ENCODE measurements at places on chromosomes 11 and 22.

- no peak for DNase-seq
Measured at GRCh38 chr11:44574610-44575287, 9.3 kb downstream of the CD82 start.

DNA sequence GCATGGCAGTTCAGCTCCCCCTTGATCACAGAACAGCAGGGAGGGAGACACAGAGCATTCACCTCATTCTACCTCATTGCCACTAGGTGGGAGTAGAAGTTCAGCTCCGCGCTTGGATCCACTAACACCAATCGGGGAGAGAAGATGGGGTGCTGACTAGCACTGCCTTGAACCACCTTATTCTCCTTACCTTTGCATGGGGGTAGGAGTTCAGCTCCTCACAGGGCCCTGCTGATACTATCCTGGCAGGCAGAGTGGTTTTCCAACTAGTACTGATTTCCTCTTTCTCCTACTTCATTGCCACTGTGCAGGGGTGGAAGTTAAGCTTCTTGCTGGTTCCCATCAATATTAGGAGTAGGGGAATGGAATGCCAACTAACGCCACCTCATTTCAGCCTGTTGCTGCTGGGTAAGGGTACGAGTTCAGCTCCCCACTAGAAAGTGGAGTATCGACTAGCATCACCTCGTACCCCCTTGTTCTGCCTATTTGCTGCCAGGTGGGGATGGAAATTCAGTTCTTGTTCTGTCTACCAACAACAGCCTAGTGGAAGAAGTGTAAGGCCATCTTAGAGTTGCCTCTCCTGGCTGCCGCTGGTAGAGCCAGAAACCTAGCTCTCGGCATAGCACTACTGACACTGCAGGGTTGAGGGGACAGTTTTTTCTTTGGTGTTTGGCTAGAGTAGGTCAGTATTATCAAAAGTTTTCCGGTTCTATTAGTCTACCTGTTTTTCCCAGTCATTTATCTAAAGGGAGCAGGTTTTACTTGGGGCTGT is 550.9 kb upstream of the CCDC90B start:
- DNase-seq, result no peak

- DNase-seq, result no peak
Measured at GRCh38 chr11:57801183-57801485, 39.5 kb downstream of the CTNND1 start.

DNA sequence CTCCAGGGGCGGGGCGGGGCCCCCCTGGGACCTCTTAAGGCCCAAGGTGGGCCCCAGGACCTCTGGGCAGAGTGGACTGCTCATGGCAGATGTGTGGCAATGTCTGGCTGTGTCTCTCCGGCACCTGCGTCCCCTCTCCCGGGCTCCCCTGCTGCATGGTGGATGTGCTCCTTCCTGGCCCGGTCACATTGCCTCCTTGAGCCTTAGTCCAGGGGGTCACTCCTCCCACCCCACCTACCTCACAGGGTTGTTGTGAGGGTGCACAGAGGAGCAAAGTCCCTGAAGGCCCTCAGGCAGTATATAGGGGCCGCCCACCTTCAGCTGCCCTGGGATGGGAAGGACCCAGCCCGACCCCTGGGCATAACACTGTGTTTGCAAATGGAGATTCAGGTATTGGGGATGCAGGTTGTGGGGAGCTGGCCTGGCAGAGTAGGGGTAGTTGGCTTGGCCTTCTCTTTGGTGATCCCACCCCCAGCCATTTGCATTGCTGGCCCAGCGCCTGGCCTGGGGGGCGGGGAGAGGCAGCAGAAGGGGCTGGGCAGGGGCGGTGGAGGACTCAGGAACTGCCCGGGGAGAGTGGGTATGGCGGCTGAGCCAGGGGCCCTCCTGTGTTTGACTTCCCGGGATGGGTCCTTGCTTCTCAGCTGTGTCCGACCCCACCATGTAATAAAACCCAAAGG is 11.3 kb downstream of the KCTD17 start:
- no peak for DNase-seq

DNA sequence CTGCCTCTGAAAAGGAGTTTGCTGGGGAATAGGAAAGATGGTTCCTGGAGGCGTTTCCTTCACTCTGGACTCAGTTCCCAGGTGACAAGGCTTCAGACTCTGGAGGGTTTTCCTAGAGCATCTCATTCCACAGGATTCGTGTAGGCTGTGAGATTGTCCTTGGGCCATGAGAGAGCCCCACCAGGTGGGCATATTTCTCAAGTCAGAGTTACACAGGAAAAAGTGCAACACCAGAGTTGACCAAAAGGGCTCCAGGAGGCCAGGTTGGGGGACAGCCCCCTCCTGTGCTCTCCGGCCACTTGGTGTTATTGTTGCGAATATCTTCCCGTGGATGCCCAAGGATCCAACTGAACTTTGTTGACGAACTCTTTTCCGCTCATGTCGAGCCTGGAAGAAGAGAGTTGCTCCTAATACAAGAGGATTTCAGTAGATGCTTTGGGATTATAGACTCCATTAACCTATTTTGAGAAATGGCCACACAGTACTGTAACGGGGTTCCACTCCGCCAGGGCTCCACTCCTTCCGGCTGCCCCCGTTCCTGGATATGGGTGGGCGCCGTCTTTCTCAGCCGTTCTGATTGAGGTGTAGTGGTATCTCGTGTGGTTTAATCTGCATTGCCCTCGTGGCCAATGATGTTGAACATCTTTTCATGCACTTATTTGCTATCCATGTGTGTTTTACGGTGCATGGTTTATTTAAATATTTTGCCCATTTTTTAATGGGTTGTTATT is 580.3 kb downstream of the BRD1 start:
- DNase-seq, result no peak

GRCh38 chr11:93020248-93021046 is 51.0 kb downstream of the MTNR1B start:
- no peak for DNase-seq

- DNase-seq, result no peak
Measured at GRCh38 chr11:121456151-121456550, 3.4 kb upstream of the SORL1-AS1 start.

- DNase-seq, result no peak
Measured at GRCh38 chr11:73576185-73576614, 21.7 kb downstream of the FAM168A start.

- DNase-seq, result no peak
Measured at GRCh38 chr11:65931773-65932557, 12.7 kb downstream of the DRAP1 start.

DNA sequence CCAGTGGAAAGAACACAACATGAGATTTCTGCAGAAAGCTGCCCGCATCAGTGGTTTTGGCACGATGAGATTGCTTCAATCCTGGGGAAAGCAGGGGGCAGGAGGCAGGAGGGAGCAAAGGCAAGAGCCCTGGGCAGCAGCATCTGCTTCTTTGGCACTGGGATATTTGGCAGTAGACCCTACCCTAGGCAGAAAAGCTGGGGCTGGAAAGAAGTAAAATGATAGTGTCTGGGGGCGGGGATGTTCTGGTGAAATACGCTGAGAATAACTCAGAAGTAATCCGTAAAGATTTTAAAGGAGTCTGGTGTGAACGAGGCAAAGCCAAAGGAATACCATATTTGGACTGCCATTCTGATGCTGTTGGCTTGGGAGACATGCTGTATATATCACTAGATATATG is 62.0 kb downstream of the FAM76B start:
- DNase-seq, result no peak

- no peak for DNase-seq
Measured at GRCh38 chr22:37619991-37620390, 11.4 kb downstream of the GGA1 start.

- DNase-seq, result no peak
Measured at GRCh38 chr22:30444632-30445437, 19.3 kb downstream of the MTFP1 start.

GRCh38 chr11:81444297-81444696 is 1289.4 kb downstream of the FAM181B start:
- DNase-seq, result no peak

DNA sequence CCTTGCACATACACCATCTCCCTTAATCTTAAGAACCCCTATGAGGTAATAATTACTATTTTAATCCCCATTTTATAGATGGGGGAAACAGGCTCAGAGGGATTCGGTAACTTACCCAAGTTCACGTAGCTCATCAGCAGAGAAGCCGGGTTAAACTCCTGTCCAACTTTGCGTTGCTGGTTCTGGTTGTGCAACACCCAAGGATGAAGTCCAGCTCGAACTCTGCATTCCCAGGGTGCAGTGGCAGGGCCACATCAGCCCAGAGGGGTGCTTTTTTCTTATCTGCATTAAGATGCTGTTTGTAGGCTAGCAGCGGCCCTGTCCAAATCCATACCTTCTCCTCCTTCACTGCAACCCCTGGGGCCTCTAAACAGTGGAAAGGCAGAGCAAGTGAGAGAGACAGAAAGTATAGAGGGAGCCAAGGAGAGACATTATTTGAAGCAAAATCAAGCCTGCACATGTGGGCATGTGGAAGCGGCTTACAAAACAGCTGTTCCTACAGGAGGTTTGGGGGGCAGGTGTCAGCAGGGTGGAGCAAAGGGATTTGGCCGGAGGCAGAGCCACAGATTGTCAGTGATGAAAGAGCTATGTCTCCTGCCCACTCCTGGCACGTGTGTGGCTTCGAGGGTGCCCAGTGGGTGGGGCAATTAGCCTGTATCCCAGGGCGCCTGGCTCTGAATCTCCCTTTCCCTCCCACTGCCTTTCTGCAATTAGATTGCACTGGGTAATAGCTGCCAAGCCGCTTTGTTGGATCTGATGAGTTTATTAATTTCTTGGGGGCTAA is 129.5 kb upstream of the TBCEL start:
- DNase-seq, result no peak

DNA sequence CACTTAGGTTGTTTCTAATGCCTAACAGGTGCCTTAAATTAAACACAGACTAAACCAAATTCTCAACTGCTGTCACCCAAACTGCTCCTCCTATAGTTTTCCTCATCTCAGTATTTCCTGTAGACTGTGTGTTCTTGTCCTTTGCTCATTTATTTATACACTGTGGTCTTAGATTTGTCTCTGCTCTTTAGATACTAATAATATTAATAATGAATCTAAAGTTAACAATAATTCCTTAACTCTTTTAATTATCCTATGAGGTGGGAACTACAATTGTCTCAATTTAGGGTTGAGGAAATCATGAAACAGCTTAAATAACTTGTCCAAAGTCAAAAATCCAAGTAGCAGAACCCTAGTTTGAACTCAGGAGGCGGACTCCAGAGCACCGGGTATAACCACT is 43.9 kb upstream of the YPEL1 start:
- DNase-seq, result no peak

DNA sequence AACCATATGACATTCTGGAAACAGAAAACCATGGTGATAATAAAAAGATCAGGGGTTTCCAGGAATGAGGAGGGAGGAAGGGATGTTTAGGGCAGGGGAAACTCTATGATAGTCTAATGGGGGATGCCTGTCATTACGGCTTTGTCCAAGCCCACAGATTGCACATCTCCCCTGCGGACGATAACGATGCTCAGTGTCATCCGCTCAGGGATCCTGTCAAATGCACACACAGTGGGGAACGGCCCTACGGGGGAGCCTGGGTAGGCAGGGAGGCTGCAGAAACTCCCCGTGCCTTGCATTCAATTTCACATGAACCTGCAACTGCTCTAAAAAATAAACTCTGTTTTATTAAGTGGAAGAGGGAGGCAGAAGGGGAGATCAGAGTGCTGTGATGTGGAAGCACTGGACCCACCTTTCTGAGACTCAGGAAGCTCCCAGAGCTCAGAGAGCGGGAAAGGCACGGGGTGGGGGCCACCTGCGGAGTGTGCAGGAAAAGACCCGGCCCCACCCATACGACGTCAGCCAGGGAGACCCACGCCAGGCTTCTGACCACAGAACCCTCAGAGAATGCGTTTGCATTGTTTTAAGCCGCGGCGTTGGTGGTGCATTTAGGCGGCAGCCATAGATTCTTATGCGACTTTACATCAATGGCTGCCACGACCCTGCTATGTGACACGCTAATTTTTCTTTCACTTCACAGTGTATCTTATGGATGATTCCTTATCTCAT is 543.5 kb downstream of the BRD1 start:
- no peak for DNase-seq

- DNase-seq, result no peak
Measured at GRCh38 chr22:20641198-20641892, 132.6 kb upstream of the SERPIND1 start.

- no peak for DNase-seq
Measured at GRCh38 chr11:18566406-18566805, 22.1 kb downstream of the UEVLD start.

DNA sequence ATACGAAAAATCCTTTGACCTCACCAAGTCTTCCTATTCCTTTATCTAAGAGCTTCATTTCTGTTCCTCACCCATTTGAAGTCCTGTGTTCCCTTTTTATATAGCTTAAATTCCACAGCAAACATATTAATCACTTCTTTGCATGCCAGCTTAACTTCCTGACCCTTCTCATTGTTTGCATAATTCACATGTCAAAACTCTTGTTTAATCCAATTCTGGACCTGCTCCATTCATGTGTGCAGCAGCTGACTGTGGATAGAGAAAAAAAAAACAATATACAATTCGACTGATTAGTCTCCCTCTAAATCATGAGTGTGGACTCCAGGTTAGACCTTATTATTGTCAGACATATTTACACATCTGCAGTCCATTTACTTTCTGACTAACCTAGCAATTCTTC is 991.2 kb upstream of the TENM4 start:
- no peak for DNase-seq

GRCh38 chr22:47748957-47749356 is 986.5 kb downstream of the TBC1D22A start:
- no peak for DNase-seq

DNA sequence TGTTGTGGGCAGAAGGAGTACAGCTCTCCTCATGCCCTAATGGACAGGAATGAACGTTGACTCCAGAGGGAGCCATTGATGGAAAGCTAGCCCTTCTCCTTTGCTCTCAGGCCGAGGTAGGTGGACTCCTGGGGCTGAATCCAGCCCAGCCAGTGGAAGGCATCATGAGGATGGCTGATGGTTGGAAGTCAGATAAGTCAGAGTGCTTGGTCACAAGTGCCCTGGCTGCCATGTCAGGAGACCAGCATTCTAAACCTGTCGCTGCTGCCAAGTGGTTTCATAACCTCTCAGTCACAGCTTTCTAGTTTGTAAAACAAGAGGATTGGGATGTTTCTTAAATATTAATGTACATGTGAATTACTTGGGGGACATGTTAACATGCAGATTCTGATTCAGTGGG is 32.3 kb downstream of the PIWIL4 start:
- no peak for DNase-seq

- DNase-seq, result no peak
Measured at GRCh38 chr11:82899957-82900276, 313 bp downstream of the PRCP start.

GRCh38 chr11:100832829-100833228 is 145.7 kb downstream of the ARHGAP42 start:
- DNase-seq, result no peak

GRCh38 chr11:1570896-1571759 is 943 bp downstream of the DUSP8 start:
- DNase-seq, result no peak

GRCh38 chr11:120768949-120769348 is 255.0 kb upstream of the TBCEL start:
- DNase-seq, result no peak

- no peak for DNase-seq
Measured at GRCh38 chr11:123062892-123063825, 1.2 kb upstream of the HSPA8 start.

DNA sequence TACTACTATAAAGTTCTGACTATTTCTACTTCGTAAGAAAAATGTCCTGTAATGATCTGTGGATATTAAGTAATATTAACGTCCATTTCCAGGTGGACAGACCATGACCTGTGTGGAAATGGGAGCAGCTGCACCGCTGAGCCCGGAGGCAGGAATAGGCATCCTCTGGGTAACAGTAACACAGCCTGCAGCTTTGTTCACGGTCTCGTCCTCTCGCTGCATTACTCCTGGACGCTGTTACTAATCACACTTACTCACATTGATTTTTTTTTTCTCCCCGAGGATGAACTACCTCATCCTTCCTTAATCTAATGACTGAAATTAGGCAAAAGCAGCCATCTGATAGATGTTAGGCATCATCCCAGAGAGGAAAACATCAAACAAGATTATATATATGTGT is 345.7 kb upstream of the NARS2 start:
- DNase-seq, result no peak

Measured in thoracic aorta (tissue), 2 donors.